LoVo (cell line): ENCODE measurements at places on chromosomes 3 and 15.
A peak's percentile ranks its signal among the peaks of the same experiment; 100 is the strongest.

DNA sequence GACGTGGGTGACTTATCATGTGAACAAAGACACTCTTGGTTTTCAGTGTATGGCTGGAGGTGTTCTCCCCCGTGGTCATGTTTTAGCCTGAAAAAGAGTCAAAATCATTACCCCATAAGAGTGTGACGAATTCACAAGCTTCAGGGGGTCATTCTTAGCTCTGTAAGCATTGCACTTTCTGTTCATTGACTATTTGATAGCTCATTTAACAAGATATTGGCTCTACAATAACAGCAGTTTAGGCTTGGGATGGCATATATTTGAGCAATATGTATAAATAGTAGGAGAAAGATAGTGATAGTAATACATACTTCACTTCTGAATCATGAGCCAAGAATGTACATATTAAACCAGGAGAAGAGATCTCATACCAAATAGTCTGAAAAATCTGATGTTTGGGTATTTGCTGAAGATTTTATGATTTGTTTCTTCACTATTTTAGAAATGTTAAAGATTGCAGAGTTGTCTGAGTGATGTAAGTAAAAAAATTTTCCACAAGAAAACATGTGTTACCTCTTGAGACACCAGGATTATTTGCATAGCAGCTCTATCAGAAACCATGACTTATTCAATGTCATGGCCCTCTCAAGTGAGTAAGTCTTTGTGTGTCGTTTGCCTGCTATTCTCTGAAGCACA, 996.0 kb downstream of the OTOL1 start:
- no peak for DNase-seq

GRCh38 chr3:183635107-183635430, 354 bp upstream of the KLHL24 start:
- DNase-seq, result no peak

- peak; percentile 12 for DNase-seq
These were observed 375.1 kb downstream of the FOXP1 start for GRCh38 chr3:71208211-71209095.

- DNase-seq, result no peak
These were observed 41.0 kb downstream of the AQP9 start for GRCh38 chr15:58179206-58179605.

DNA sequence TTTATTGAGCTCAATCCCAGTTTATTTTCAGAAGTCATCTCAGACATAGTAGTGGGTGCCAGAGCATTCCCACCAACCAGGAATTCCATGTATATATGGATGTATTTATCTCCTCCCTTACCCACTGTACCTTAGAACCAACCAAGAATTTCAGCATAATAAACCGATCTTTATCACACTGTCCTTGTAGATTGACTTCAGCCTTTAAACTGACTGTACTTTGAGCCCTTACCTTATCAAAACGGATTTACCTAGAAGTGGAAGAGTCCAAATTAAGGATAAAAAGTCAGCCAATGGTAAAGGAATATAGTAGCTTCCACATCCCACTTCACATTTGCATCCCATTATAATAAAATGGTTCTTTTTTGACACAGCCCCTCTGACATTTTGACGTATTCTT, 37.9 kb downstream of the GATM start:
- no peak for DNase-seq

DNA sequence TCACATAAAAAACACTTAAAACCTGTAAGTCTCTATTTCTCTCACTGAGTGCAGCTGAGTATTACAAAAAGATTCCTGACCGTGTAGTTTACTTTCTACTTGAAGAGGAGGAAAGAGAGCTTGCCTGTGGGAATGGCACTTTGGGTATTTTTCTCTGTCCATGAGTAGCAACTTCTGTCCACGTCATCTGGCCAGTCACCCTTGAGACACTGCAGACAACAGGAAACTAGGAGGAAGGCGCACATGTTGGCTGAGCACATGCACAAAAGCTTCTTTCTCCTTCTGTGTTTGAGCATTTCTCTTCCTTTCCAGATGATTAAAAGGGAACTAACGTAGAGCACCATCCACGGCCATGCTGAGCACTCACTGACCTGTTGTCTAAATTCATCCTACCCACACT, 19.7 kb downstream of the STARD5 start:
- no peak for DNase-seq

GRCh38 chr3:146550743-146551510, 6.5 kb upstream of the PLSCR1 start:
- peak; percentile 44 for DNase-seq

DNA sequence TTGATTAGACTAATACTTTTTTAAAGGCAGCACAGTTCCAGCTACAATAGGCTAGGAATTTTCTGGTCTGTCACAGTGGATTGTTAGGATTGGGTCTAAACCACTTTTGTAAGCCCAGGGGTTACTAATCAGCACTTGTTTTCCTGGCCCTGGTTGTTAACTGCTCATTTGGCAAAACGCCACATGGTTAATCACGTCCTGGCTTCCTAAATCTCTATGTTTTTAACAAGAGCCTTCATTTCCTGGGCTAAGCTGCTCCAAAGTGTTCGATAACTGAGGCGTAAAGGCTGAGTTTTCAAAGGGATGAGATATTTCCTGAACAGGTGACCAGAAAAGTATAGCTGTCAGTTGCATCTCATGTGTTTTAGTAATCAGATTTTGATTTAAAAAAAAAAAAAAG, 38.9 kb upstream of the CLRN1 start:
- DNase-seq, result no peak

- DNase-seq, result no peak
These were observed 42.0 kb upstream of the IMPG2 start for GRCh38 chr3:101362406-101362805.

- peak; percentile 11 for DNase-seq
These were observed 56.6 kb downstream of the LSM3 start for GRCh38 chr3:14235003-14235911.

GRCh38 chr3:25971736-25972135, 181.8 kb downstream of the OXSM start:
- no peak for DNase-seq

DNA sequence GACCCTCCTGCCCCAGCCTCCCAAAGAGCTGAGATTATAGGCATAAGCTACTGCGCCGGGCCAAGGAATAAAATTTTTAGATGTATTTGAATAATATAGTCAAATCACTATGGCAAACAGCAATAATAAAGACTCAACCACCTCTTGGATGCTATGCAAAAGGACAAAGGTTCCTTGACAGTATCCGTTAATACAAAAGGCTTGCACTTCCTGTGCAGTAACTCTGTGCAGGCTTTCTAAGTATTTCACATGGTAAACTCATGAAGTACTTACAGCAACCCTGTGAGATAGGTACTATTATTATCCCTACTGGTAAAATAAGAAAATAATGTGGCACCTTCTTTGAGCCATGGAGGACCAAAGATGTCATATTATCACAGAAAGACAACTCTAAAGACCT, 86.8 kb downstream of the SHQ1 start:
- DNase-seq, result no peak

DNA sequence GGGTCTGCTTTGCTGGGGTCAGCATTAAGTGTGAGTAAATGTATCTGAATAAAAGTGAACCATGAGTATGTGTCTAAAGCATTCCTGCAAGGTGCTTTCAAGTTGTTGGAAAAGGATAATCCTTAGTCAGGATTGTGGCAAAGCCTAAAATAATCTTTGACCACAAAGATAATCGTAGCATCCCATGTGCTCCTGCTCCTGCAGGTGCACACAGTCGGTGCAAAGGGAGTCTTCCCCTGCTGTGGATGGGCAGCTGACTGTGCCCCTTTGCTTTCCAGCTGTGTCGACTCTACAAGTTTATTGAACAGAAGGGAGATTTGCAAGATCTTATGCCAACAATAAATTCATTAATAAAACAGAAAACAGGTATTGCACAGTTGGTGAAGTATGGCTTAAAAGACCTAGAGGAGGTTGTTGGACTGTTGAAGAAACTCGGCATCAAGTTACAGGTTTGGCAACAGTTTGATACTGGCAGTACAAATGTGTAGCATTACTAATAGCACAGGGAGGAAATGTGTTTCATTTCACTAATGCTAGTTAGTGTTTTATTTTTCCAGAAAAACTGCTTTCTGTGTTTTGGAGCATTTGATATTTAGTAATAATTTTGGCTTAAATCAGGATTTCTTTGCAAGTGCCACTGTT, 22.6 kb downstream of the SRP14 start:
- DNase-seq, result no peak

- DNase-seq, result no peak
These were observed 435.2 kb downstream of the MCTP2 start for GRCh38 chr15:94666553-94666952.

DNA sequence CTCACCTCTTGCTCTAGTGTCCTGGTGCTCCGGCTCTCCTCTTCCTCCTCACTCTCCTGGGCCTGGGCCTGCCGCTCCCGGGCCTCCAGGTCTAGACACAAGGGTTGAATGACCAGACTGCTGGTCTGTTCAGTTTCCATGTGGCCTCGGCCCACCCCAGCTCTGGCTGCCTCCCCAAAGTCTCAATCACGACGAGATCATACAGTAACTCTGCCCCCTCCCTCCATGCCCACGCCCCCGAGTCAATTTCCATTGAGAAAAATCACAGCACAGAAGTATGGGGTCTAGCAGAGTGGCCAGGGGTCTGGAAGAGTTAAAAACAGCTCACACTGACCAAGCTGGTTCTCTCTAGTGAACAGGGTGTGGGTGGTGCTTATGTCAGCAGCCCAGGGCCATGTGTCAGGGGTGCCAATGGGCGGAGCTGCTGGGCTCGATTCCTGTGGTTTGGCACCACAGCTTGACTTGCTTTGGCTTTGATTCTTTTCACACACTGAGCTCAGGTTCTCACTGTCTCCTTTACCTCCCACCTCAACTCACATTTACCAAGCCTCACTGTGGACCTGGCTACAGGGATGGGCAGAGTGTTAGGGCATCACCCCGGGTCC, 6.9 kb downstream of the C15orf62 start:
- peak; percentile 58 for DNase-seq

GRCh38 chr3:14534516-14535191, 5.5 kb downstream of the GRIP2 start:
- DNase-seq, result no peak

DNA sequence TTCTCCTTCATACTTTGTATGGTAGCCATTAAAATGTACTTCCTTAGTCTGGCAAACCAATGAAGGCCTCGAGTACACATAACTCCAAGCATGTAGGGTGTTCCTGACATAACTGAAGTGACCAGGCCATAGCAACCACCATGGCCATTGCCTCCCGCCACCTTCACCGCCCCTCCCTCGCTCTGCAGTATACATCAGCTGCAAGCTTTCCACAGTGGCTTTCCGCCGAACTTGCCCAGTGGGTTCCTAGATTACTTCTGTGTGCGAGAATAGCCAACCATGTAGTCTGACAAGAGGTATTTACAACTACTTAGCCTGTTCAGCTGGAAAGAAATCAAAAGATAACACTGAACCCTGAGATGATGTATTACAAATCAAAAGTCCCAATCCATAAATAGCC, 3.4 kb upstream of the CTNNB1 start:
- DNase-seq, result no peak

GRCh38 chr3:43288850-43289249, 2.5 kb downstream of the SNRK start:
- DNase-seq, result no peak

DNA sequence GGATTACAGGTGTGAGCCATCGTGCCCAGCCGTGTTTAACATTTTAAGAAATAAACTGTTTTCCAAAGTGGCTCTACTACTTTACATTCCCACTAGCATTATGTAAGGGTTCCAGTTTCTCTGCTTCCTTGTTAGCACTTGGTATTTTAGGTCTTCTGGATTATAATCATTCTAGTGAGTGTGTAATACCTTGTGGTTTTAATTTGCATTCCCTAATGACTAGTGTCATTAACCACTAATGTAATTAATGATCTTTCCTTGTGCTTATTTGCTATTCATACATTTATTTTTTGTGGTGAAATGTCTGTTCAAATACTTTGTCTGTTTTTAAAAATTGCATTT, 30.7 kb downstream of the ARIH2 start:
- no peak for DNase-seq

GRCh38 chr3:71247221-71247957, 336.1 kb downstream of the FOXP1 start:
- DNase-seq, result no peak

GRCh38 chr3:172694573-172695246, 16.2 kb downstream of the NCEH1 start:
- DNase-seq, result no peak

DNA sequence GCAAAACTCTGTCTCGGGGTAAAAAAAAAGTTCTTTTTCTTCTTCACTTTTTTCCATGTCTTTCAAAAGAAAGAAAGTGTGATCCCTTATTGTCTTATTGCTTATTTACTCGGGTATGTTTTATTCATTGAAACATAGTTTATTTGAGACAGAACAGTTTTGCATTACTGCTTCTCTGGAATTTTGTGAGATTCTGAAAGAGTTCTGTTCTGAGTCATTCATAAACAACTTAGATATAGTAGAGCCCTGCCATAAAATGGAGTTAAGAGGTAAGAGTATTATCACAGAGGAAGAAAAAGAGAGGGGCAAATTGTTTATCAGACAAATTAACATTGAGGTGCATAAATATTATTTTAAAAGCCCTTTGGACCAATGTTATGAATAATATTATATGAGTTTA, 522.2 kb downstream of the ROBO2 start:
- no peak for DNase-seq

GRCh38 chr3:35644451-35644850, 5.1 kb downstream of the ARPP21 start:
- no peak for DNase-seq

- no peak for DNase-seq
These were observed 533 bp upstream of the SMAD3 start for GRCh38 chr15:67064607-67065530.

- DNase-seq, result peak; percentile 27
These were observed 513 bp downstream of the VGLL4 start for GRCh38 chr3:11643201-11643603.

DNA sequence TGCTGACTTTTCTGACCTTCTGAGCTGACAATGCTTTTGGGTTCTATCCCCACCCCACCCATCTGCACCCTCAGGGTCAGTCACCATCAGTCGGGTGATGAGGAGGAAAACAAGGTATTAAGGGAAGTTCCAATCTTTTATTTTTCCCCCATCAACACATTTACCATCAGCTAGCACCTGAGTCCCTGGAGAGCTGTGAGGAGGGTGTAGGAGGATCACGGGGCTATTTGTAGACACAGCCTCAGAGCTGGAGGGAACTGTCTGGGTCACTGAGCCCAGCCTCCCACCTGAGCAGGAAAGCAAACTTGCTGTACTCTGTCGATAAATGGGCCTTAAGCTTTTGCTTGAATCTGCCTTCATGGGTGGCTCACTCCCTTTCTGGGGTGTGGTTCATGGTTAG, 24.8 kb upstream of the ZFAND6 start:
- DNase-seq, result no peak

GRCh38 chr15:80779658-80780415, 667 bp downstream of the CEMIP start:
- DNase-seq, result peak; percentile 11

- DNase-seq, result no peak
These were observed 123.2 kb downstream of the BDH1 start for GRCh38 chr3:197432384-197433127.

DNA sequence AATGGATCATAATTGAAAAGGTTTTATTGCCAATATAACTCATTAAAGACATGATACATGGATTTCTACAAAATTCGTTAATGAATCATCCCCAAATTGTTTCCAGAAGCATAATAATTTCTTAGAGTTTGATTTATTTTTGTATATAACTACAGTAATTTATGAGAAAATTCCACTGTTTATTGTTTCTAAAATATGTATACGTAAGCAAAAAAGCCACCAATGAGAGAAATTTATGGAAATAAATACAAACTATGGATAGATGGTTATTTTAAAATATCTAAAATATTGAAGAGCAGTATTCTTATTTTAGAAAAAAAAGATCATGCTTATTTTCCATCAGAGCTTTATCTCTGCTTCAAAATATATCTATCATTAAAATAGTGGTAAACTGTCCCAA, 260.0 kb upstream of the ZNF385D start:
- no peak for DNase-seq

GRCh38 chr15:77057685-77058084, 13.2 kb downstream of the TSPAN3 start:
- DNase-seq, result no peak
